ENCODE measurements at places on chromosomes 4 and X.

GRCh38 chrX:323721-324628 is 5.4 kb upstream of the GTPBP6 start:
- DNase-seq = no peak

DNA sequence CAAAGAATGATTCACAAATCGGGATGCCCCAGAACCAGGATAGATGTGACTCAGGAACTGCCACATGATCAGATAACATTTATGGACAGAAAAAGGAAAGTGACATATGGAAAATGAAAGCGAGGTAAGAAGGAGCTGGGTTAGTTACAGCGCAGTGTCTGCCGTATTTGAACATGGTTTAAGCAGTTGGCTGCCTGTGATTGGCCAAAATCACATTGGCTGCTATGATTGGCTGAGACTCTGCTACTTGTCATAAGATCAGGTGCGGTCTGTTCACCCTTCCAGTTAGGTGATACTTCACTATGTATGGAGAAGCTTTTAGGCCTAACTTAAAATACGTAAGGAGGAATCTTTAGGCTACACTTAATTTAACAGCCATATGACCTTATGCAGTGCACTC is 322.7 kb upstream of the HAND2 start:
- no peak for DNase-seq

- no peak for DNase-seq
These were observed 1.1 kb downstream of the HCFC1 start for GRCh38 chrX:153970357-153971123.

DNA sequence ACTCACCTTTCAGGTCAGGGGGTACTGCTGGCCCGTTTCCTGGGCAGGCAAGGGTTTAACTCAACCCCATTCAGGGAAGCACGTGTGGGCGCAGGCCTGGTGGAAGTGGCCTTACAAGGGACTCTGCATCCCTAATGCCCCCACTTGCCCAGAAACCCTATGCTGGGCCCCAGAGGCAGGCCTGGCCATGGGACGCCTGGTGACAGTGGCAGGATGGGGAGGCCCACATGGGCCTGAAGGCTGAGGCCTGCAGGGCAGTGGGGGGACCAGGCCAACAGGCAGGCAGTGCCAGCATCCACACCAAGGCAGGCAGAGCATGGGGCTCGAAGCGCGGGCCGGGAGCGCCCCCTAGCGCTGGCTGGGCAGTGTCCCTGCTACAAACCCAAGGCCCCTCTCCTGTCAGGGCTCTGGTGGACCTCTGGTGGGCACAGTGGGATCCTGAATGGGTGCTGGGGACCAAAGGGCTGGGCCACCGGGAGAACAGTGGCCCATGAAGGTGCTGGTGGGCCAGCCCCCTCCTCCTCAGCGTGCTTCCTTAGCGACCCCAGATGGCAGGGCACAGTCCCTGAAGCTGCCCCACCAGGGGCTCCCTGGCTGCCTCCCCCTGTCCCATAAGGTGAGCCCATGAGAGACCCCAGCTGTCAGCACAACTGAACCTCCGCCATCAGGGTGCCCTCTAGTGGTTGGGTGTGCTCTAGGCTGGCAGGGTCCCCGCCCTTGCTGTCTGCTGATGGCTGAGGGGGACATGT is 16.8 kb downstream of the FGFR3 start:
- DNase-seq = no peak

DNA sequence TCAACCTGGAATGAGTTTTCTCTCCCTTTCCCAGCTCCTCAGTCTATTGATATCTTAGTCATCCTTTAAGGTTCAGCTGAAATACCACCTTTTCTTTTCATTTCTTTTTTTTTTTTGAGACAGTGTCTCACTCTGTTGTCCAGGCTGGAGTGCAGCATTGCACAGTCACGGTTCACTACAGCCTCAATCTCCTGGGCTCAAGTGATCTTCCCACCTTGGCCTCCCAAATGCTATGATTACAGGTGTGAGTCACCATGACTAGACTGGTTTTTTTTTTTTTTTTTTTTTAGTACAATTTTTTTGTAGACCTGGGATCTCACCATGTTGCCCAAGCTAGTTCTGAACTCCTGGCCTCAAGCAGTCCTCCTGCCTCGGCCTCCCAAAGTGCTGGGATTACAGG is 28.9 kb downstream of the AFF1 start:
- DNase-seq = no peak

DNA sequence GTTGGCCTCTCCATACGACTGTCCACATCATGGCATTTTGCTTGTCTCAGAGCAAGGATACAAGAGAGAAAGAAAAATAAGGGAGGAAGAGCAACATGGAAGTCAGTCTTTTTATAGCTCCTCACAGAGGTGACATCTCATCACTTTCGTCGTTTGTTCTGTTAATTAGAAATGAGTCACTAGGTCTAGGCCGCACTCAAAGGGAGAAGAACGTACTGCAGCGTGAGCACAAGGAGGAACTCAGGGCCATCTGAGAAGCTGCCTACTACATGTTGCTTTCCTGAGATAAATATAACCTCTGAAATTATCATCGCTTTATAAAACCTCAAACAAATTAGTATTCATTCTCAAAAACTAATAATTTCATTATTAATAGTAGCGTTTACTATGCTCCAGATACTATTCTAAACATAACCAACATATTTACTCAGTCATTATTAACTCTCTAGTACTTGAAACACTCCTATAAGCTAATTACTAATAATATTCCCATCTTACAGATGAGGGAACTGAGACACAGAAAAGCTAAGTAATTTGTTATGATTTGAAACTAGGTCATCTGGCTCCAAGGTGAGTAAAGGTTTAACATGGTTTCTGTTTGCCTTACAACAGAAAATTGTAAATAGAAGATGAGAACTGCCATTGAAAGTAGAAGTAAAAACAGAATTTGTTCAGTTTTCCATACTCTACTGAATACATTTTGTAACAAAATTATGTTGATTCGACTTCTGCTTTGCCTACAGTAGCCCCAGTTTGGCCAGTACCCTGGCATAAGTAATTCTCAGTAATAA is 213.2 kb upstream of the UGT8 start:
- DNase-seq = no peak

DNA sequence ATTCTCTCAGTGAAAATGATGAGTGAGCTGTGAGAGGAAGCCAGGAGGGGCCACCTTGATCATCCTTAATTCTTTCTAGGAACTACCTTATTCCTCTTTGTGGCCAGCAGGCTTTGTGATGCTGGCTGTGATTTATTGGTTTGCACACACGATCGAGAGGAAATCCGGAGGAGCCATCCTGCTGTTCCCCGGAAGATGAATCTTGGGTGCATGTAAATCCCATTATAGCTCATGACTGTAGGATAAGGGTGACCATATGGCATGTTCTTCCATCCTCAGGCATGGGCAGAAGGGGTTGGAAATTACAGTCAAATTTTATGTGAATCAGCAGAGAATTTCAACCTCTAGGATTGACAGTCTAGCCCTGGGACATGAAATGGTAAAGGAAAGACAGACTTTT is 254.5 kb downstream of the UNC5C start:
- no peak for DNase-seq

GRCh38 chrX:103236296-103236695 is 18.7 kb downstream of the TCEAL8 start:
- DNase-seq = no peak

DNA sequence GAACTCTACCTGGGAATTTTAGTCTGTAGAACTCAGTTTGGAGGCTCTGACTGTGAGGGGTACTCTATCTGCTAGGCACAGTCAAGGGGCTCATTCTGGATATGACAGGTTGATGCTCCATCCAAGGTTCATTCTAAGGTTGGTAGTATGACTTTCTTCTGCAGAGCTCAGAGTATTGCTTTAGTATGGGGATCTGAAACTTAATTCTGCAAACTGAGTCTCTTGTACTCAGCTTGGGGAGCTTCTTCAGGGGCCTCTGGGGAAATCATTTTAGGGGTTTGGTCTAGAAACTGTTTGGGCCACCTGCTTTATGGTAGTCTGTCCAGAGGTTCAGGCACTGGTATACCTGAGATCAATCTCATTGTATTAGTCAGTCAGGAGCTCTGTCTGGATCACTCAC is 9.7 kb upstream of the TSR2 start:
- DNase-seq = no peak

DNA sequence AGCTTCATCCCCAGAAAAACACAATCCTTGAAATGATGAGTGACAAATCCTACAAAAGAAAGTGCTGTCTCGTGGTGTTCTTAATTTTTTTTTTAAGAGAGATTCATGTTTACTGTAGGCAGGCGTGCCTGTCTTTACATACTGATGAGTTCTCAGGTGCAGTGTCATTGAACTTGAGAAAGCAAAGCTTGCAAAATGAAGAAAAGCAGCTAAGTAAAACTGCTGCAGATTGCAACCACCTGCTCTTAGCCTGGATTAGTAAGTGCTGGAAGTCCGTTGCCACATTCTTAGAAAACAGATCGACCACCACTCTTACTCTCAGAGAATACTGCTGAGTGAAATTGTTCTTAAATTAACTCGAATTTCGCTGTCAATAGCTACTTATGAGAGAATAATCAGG is 854.6 kb downstream of the TRIML1 start:
- DNase-seq = no peak

- no peak for DNase-seq
These were observed 25.9 kb upstream of the FGFR3 start for GRCh38 chr4:1767061-1767769.

DNA sequence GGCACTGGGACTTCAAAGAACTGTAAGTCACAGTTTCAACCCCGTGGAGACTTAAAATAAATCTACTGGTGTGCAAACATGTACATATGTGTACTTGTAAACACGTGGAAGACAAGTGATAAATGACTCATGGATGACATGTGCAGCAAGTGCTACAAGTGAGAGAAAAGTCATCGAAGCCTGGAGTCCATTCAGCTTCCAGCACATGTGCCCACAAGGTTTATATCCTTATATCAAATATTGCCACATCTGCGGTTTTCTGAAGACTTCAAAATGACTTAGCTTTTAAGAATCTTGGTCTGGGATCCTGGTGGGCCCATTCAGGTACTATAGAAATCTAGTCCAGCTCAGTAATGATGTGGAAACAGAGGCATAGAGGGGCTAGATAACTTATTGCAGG is 33.0 kb upstream of the TTC29 start:
- no peak for DNase-seq

DNA sequence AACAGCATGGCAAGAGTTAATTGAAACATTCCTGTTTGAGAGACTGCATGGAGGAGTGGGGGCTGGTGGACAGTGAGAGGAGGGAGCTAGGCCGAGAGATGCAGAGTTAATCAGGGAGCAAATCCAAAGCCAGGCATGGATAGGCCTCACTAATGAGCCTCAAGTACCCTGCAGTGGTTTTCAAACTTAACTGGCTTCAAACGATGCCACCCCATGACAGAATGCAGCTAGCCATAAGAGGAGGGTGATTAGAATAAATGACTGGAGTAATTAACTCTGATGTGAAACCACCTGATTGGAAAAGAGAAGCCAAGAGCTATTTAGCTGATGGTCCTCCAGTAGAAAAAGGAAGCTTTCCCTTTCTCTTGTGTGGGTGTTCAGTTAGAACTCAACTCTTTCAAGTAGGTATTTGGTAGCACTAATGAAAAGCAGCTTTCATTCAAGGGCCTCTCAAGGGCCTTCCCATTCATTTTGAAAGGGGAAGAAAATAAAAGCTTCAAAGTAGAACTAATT is 215.4 kb upstream of the MAB21L2 start:
- DNase-seq = no peak

- no peak for DNase-seq
These were observed 15.6 kb downstream of the DCK start for GRCh38 chr4:71009086-71009485.

- DNase-seq = no peak
These were observed 354.9 kb downstream of the DHRSX start for GRCh38 chrX:2145692-2146367.

- DNase-seq = no peak
These were observed 1.4 kb downstream of the ADGRL3 start for GRCh38 chr4:61201561-61201960.

GRCh38 chrX:49230500-49231232 is 2.5 kb downstream of the CACNA1F start:
- no peak for DNase-seq

DNA sequence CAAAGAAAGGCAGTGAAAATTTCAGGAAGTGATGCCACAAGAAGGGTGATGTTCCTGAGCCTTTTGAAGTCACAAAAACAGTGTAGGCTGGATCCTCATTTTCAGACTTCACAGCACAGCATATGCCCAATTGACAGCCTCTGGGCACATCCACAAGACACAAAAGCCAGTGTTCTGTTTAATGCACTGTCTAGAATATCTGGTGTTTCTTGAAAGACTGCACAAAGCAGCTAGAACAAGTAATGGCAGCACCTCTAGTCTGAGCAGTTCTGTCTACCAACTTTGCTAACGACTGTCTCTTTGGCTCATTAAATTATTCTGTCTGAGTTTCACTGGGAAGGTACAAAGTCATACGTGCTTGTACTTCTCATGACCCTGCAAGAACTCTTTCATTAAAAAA is 417.1 kb upstream of the GALNT7 start:
- DNase-seq = no peak

- no peak for DNase-seq
These were observed 47.9 kb upstream of the QRFPR start for GRCh38 chr4:121428721-121429120.

DNA sequence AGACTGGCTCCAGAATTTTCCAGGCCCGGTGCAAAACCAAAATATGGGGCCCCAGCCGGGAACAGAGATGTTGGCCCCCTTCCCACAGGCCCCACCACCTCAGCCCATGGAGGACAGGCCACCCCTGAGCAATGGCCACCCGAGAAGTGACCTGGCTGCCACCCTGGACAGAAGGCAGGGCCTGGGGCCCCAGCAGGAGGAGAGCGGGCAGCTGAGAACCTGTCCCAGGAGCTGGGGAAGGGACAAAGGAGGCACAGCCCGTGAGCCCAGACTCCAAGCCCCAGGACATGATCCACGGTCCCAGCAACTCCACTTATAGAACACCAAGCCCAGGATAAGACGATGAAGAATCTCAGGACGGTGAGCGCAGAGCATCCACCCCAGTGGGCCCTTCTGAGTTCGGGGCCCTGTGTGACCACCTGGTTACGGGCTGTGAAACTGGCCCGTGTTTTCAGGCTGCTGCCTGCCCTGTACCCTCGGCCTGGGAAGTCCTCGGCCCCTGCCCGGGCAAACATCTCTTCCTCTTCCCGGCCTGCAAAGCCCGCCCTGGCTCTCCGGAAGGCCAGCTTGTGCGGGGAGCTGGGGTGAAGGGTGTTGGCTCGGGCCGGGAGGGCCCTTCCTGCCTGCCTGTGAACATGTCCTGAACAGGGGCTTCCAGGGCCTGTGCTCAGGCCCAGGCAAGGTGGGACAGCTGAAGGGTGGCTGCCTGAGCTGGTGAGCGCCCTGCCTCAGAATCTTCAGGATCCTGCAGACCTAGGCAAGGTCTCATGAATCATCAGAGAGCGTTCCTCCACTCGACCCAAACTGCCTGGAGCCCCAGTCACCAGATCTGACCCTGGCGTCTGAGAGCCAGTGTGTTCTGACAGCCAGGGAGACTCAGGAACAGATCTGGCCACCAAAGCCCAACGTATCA is 47.0 kb upstream of the MAN2B2 start:
- no peak for DNase-seq

- DNase-seq = no peak
These were observed 41.6 kb upstream of the ACSL4 start for GRCh38 chrX:109774706-109775105.

GRCh38 chrX:72620550-72621145 is 48.0 kb upstream of the HDAC8 start:
- no peak for DNase-seq
